ENCODE measurements at places on chromosomes 3 and 15.

GRCh38 chr3:171101982-171102641 is 75.6 kb upstream of the SLC2A2 start:
- DNase-seq, result peak; percentile 78

- no peak for DNase-seq
Measured at GRCh38 chr3:168141405-168141998, 45.8 kb upstream of the GOLIM4 start.

GRCh38 chr3:106365061-106365691 is 496.4 kb upstream of the CBLB start:
- DNase-seq, result no peak

- DNase-seq, result no peak
Measured at GRCh38 chr3:87848003-87848402, 210.8 kb downstream of the CGGBP1 start.

DNA sequence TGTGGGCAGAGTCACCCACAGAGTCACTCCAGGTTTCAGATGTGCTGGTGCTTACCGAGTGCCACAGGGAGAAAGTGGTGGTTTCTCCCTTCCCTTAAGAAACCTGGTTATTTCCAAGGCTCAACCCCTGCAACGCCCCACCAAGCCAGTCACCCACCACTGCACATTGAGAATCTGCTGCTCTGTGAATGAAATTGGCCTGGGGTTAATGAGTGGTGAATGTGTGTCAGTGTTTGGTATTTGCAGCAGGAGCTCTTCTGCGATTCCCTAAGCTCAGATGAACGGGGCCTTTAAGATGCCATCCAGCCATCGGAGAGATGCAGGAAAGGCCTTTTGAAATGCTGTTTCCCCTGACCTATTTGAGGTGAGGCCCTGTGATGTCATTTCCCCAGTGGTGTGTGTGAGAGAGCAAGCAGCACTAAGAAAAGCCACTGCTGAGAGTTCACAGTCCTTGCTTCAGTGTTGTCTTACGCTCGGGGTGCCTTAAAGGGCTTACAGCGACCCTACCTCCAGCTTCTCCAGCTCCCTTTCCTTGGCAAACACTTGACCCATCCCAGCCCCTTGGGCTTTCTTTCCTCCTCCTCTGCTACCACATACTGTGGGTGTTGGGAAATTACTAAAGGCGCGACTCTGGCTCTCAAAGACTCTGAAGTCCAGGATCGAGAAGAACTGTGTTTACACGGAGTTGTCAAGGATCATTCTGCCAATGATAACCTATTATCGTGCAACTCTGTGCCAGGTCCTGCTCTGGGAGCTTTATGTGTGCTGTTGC is 68.9 kb downstream of the SMAD3 start:
- no peak for DNase-seq

DNA sequence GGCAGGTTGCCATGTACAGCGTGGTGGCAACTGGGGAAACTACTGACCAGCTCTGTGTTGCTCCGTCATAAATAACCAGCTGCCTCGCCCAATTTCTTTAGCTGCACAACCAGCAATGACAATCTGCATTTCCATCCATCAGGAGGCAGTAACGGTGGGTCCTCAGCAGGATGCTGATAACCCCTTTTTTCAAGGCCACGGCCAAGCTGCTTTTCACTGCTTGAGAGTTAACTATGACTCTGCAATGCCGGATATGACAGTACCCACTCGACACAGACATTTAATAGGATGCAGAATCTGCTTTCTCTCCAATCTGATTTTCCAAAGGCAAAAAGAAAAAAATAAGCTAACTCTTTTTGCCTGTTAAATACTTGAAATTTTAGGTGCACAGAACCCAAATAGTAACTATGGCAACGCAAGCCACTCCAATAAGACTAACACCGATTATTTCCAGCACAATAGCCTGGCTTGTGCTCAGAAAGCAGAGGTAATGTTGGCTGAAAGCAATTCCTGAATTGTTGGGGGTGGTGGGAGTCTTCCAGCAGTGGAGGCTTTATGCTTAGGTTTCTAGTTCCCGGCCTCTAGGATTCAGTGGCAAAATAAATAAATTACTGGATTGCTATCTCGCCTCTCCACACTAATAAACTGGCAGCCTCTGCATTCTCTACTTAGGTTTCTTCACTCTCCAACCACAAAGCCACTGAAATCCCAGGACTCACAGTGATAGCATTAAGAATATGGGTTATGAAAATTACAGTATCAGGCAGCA is 31.2 kb upstream of the SRGAP3 start:
- peak; percentile 23 for DNase-seq

- peak; percentile 66 for DNase-seq
Measured at GRCh38 chr3:134496471-134497071, 10.7 kb downstream of the CEP63 start.

GRCh38 chr15:79156704-79157375 is 66.3 kb upstream of the RASGRF1 start:
- DNase-seq, result no peak

- peak; percentile 87 for DNase-seq
Measured at GRCh38 chr15:98442379-98442833, 205.9 kb upstream of the IGF1R start.

- no peak for DNase-seq
Measured at GRCh38 chr3:159819676-159820075, 169.0 kb upstream of the IL12A start.

DNA sequence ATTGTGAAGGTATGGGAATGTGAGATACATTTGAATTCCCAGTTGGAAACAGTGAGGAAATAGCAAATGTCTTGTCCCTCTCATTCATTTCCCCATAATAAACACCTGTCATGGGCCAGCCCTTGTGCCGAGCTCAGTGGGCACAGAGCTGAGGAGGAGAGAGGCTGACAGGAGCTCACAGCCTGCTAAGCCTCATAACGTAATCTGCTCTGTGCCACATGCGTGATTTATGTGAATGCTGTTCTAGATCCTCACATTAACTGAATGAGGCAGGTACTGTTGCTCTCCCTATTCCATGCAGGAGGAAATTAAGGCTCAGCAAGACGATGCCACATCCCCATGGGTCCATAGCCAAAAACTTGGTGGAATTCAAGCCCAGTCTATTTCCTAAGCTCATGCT is 35.2 kb upstream of the RHO start:
- no peak for DNase-seq

All from LHCN-M2 (cell line).